Stimulated activated CD8-positive, alpha-beta memory T cell treated with anti-CD3 and anti-CD28 coated beads, Interleukin-4, amount 100 ng/mL, for 4 hours (primary cell): ENCODE measurements at places on chromosomes 5 and 9.

- no peak for DNase-seq
Measured at GRCh38 chr9:21454149-21454548, 13.9 kb downstream of the IFNA1 start.

- no peak for DNase-seq
Measured at GRCh38 chr9:109816490-109816889, 36.5 kb downstream of the PALM2AKAP2 start.

DNA sequence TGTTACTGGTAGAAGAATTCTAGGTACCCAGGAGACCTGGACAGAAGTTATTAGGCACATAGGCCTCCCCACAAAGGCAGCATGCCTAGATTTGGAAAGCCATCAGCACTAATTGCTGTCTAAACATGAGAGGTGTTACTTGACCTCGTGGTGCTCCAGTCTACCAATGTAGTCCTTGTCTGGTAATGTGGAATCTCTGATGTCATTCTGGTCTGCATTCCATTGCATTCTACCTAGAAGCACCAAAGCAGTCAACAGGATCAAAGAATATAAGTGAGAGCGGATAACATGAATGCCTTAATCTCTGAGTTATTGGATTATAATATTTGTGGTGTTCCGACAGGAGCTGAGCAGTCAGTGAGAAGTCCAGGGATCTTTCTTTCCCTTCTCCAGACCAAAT is 175.2 kb downstream of the PSAT1 start:
- no peak for DNase-seq

DNA sequence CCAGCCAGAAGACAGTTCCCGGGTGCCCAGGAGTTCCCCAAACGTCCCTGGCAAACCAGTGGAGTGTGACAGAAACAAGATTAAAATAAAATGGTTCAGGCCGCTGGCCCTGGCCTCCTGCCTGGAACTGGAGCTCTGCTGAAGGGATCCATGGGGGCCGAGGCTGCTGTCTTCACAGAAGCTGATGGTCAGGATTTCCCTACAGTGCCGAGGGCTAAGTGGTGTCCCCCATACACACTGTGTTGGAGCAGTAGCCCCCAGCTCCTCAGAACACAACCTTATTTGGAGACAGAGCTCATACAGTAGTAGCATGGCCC is 55.9 kb downstream of the MRPL36 start:
- DNase-seq, result no peak

- DNase-seq, result no peak
Measured at GRCh38 chr9:126296687-126297086, 29.9 kb upstream of the MVB12B start.

DNA sequence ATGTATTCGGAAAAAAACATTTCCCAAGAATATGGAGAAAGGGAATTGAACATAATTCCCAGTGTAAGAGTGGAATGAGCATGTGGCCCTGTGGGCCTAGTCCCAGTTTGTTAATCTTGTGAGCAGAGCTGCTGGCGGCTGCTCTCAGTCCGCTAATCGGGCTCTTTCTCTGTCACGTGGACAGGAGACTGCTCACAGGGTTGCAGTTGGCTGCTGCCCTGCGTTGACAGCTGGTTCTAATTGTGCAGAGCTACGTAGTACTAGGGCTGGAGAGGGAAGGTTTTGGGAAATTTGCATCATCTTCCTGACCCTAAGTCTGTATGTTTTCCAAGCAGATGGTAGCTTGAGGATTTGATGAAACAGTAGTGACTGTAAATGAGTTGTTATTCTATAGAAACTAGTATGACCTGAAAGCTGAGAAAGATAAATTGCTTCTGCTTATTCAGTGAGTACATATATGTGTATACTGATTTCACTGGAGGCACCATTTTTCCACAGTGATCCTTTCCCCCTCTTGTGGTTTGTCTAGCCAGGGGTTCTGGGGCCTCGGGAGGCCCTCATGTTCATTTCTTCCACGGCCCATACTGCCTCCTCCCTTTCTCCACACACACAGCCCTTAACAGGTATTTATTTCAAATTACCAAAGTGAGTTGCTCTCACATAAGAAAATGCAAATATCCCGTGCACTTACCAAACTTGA is 100.6 kb downstream of the ANGPTL2 start:
- DNase-seq, result no peak

GRCh38 chr5:8320244-8320643 is 451.3 kb downstream of the MTRR start:
- no peak for DNase-seq

GRCh38 chr9:129141066-129142041 is 30.1 kb downstream of the PTPA start:
- DNase-seq, result no peak

DNA sequence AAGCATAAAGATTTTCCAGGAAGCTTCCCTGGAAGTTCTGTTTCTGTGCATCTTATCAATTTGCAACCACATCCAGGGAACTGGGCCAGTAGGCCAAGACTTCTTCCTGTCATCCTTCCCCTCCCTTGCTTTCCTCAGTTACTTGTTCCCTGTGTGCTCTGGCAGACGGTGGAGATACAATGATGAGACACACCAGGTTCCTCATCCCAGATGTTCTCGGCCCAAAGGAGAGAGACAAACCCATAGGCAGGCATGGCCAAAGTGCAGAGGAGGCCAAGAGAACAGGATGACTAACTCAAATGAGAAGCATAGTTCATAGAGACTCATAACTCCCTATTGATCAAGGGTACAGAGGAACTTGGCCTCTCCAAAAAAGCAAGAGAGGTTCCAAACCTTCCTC is 652.6 kb downstream of the CCDC171 start:
- no peak for DNase-seq

- no peak for DNase-seq
Measured at GRCh38 chr9:94904806-94905205, 178.3 kb downstream of the AOPEP start.

GRCh38 chr5:133606835-133607234 is 5.5 kb downstream of the FSTL4 start:
- DNase-seq, result no peak

GRCh38 chr5:933251-933861 is 40.7 kb downstream of the TRIP13 start:
- DNase-seq, result no peak

DNA sequence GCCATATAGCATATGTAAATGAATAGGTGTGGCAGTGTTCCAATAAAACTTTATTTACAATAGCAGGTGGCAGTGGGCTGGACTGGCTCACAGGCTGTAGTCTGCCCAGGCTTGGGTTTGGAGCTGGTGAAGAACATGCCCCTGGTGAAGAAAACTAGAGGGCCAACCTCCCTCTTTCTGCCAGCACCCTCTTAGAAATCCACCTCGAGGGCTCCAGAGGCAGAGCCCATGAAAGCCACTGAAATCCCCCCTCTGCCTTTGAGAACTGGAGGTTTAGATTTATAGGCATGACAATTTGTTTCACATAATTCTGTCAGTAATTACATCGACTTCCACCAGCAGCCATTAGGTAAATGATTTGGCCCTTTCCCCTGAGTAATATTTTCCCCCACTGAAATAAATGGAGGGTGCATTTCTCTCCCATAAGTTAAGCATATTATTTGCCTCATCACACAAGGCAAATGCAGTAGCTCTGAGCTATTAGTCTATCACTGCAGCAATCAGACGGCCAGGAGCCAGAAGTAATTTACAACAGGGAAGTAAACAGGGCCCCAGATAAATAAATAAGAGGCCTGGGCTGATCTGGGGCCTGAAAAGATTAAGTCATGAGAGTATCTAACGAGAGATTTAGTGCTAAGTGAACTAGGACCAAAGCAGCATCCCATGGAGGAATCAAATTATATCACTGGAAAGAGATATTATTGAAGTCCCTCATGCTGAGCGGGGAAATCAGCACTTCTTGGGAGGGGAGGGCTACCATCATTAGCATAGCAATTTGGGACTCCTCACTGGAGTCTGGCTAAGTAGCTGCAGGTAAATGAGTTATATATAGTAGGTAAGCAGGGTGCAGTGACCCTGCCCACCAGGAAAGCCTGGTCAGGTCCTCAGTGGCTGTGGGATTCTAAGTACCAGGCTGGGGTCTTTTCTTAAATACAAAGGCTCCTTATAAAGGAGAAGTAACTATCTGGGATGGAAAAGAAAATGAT is 123.9 kb downstream of the SLIT3 start:
- DNase-seq, result no peak

GRCh38 chr9:105216440-105217178 is 27.8 kb upstream of the SLC44A1 start:
- DNase-seq, result no peak

DNA sequence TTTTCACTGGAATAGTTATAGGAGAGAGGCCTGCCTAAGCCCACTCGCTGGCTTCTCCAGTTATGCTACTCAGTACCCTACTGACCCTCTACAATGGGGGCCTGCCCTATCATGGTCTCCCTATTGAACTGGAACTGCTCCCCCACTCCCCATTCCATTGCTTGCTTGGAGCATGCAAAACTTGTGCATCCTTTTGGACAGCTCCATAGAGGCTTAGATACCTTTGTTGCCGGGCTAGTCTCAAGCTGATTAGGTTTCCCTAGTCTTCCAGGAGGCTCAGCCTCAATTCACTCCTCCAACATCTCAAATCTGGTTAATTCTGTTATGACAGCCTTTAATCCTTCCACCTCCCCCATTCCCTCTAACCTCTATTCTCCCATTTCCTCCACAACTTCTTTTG is 39.9 kb downstream of the KIF24 start:
- DNase-seq, result no peak

GRCh38 chr9:81472701-81473100 is 216.6 kb downstream of the TLE1 start:
- no peak for DNase-seq

DNA sequence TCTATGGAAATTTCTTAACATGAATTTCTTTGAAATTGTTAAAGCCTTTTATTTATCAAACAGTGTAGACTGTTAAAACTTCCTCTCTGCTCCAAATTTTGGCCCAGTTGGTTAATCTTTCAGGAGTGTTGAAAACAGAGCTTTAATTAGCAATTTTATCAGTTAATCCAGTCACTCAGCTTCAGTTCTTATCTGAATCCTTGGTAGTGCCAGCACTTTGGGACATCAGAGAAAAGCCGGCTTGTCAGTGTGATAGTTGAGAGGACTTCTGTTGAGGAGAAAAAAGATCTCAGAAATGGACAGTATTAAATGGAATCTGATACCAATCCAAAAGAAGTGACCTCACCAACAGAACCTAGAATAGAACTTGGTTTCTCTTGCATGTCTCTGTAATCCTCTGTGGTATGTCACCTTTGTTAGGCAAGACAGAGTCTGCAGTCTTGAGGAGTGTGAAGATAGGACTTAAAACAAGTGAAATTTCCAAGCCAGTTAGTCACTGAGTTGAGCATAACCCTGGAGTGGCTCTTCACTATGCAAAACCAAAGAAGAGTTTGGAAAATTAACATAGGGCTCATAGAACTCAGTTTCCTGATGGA is 251.8 kb downstream of the NNT start:
- no peak for DNase-seq

DNA sequence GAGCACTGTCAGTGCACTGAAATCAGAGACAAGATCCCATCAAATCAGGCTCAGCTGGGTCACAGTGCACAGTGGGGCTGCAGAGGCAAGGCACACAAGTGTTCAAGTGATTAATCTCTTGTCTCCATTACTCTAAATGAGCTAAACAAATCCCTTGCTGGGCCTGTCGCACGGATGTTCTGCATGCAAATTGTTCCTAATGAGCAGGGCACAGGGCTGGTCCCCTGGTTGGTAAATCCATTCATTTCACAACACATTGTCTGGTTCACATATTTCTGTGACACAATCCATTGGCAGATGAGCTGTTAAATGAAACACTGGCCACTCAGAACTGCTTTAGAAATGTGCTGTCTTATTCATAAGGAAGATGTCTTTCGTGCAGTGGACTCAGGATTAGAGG is 167.9 kb upstream of the BRINP1 start:
- no peak for DNase-seq

GRCh38 chr5:179801304-179802206 is 5.1 kb downstream of the MGAT4B start:
- DNase-seq, result peak; percentile 70

GRCh38 chr9:86135371-86135770 is 36.0 kb upstream of the GOLM1 start:
- DNase-seq, result no peak
